ENCODE measurements at places on chromosomes 6 and 20.

- DNase-seq = no peak
These were observed 30.6 kb downstream of the PTCHD4 start for GRCh38 chr6:48080227-48081009.

GRCh38 chr6:55034752-55035151, 139.6 kb upstream of the HCRTR2 start:
- DNase-seq = no peak

- DNase-seq = no peak
These were observed 280.8 kb upstream of the QKI start for GRCh38 chr6:163133691-163134090.

DNA sequence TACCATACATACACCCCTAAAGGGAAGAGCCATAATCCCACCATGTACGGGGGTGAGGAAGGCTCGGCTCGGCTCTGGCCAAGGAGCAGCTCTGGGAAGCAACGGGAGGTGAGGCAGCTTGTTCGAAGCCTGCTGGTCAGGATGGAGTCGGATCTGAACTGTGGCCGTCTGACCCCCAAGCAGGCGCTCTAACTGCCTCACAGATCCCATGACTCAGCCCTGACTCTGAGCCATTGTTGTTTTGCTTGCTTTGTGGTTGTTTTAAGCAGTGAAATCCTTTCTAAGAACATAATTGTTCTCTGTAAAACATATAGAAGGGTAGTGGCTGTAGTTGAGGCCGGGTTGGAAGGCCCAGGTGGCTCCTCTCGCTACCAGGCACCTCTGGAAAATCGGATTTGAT, 10.9 kb downstream of the C6orf132 start:
- no peak for DNase-seq

- no peak for DNase-seq
These were observed 24.1 kb downstream of the LGSN start for GRCh38 chr6:63295553-63296194.

DNA sequence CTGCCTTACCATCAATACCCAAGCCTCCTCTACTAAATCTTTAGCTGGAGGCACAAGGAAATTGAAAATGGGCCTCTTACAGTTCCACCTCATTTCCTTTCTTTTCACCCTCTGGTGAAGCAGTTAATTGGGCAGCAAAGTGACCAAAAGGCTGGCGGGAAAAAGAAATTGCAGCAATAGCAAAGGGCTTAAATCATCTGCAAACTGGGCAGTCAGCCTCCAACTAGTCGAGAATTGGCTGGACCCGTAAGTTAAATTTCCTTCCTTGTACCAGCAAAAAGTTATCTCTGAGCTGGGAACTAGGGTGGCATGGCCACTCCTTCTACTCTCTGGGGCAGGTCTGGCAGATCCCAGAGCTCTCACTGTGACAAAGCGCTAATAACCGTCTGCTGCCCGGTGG, 33.5 kb downstream of the GHRH start:
- no peak for DNase-seq
